ENCODE measurements at places on chromosomes 16 and 17. TPM values are rescaled to one million over a fixed set of nuclear protein-coding genes. Genes with fewer than 3 reads are reported as not detected.

SPEM2 gene
- not detected for total RNA-seq

- H3K4me3 ChIP-seq, result no peak overlapping the region
- peaks cover 3% of the 10 kb centered on the region for H3K36me3 ChIP-seq
- no peaks in the 10 kb centered on the region for H3K27me3 ChIP-seq
- peaks cover 32% of the 10 kb centered on the region for H3K4me1 ChIP-seq
- DNase-seq, result no peak
Measured at GRCh38 chr16:4003576-4003975, 112.7 kb downstream of the ADCY9 start.

GRCh38 chr17:72362376-72363088 is 241.7 kb downstream of the SOX9 start:
- H3K27ac ChIP-seq, result no peak overlapping the region
- H3K4me3 ChIP-seq, result no peak overlapping the region
- H3K36me3 ChIP-seq, result no peaks in the 10 kb centered on the region
- H3K27me3 ChIP-seq, result peaks cover 1% of the 10 kb centered on the region

DNA sequence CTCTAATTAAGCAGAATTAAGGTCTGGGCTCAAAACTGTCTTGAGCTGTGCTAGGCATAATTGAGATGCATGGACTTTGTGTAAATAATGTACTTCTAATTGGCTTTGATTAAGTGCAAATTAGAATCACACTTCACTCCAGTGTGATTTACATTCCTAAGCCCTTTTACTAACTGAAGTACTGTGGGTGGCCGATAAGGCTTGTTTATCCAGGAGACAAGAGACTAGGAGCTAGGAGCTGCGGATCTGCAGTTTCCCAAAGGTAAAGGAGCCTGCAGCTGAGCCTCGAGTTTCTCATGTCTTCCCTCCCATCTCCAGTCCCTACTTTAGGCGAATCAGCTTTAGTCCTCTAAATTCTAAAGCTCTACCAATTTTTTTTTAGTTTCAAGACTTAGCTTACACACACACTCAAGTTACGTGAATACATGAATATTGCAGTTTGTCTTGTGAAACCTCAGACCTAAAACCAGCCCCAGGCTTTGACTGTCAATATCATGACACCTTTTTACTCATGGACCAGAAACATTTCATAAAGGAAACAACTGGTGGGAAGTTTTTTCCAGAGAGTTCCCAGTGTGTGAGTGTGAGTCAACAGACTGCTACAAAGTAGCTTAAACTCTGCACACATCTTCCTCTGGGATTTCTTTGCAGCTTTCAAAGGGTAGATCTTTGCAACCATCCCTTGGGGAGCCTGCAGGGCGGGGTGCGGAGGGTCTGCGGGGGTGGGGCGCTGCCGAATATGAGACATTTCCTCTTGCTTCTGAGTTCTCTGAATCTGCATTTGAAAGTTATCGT is 113.9 kb upstream of the TBX2 start:
- DNase-seq, result no peak
- H3K36me3 ChIP-seq, result no peaks in the 10 kb centered on the region
- peaks cover 27% of the 10 kb centered on the region for H3K4me1 ChIP-seq
- H3K27ac ChIP-seq, result peak overlapping the region; percentile 46

DNA sequence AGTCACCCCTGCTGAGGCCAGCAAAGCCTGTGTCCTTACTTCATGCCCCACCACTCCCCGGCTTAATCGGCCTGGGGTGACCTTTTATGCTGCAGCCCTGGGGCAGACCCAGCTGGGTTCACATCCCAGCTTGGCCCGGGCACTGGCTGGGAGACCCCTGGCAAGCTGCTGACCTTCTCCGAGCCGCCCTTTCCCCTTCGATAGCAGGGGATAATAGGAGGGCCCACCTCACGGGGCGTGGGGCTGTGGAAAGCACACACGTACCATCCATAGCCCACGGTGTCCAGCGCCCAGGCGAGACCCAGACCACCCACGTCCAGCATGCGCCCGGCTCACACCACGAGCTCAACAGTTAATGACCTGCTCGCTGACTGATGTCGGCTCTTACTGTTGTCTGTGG is 26.8 kb downstream of the TBC1D16 start:
- no peaks in the 10 kb centered on the region for H3K27me3 ChIP-seq
- no peak for DNase-seq
- peaks cover 3% of the 10 kb centered on the region for H3K36me3 ChIP-seq
- H3K4me3 ChIP-seq, result no peak overlapping the region
- H3K27ac ChIP-seq, result no peak overlapping the region

All from chondrocyte (in vitro differentiated cells).